Stimulated activated CD4-positive, alpha-beta T cell treated with anti-CD3 and anti-CD28 coated beads, Interleukin-12 subunit alpha, Interleukin-12 subunit beta, amount 100 ng/mL, for 48 hours (primary cell): ENCODE measurements at places on chromosomes 13 and 19.

DNA sequence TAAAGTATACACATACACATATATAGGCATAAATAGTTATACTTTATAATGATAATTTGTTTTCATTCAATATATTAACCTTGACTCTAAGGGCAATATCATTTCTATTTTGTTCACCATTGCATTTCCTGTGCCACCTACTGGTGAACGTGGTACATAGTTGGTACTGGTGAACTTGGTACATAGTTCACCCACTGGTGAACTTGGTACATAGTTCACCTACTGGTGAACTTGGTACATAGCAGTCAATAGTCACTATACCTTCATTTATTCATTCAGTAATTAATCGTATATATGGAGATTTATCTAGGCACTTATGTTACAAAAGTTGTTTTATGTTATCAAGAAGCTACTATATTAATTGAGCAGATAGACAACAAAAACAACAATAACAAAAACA, 172.6 kb upstream of the ATXN8OS start:
- DNase-seq = no peak

- no peak for DNase-seq
Observed at GRCh38 chr13:44048326-44048725, 168.6 kb downstream of the LACC1 start.

GRCh38 chr19:10421240-10422045, 1.1 kb downstream of the PDE4A start:
- DNase-seq = no peak

GRCh38 chr19:37817180-37817981, 38.0 kb upstream of the ZNF573 start:
- no peak for DNase-seq

GRCh38 chr13:97726664-97727280, 226.7 kb upstream of the IPO5 start:
- no peak for DNase-seq
